T-cell (primary cell): ENCODE measurements at places on chromosomes 6 and 20. TPM values are rescaled to one million over a fixed set of nuclear protein-coding genes. Genes with fewer than 3 reads are reported as not detected.

The IPCEF1 gene
- total RNA-seq = 57.6 TPM

The FHL5 gene
- not detected for total RNA-seq

DNA sequence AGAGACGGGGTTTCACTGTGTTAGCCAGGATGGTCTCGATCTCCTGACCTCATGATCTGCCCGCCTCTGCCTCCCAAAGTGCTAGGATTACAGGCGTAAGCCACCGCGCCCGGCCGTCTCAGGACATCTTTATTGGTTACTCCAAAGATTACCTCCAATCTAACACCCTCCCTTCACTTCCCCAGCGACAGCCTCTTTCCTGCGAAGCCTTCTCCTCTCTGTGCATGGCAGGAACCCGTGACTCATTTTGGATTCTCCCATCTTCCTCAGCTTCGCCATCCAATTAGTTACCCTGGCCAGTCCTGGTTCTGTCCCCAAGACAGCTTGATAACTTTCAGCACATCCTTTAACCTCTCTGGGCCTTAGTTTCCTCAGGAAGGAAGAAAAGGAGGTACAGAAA lies 51.3 kb upstream of the TOX2 start:
- DNase-seq = no peak

The IMPG1 gene
- total RNA-seq = not detected

The TDRD6 gene
- total RNA-seq = not detected

- DNase-seq = no peak
Measured at GRCh38 chr6:2036710-2037023, 208.7 kb downstream of the GMDS start.

- peak; percentile 22 for DNase-seq
Measured at GRCh38 chr6:90458353-90459224, 128.3 kb downstream of the MAP3K7 start.

DNA sequence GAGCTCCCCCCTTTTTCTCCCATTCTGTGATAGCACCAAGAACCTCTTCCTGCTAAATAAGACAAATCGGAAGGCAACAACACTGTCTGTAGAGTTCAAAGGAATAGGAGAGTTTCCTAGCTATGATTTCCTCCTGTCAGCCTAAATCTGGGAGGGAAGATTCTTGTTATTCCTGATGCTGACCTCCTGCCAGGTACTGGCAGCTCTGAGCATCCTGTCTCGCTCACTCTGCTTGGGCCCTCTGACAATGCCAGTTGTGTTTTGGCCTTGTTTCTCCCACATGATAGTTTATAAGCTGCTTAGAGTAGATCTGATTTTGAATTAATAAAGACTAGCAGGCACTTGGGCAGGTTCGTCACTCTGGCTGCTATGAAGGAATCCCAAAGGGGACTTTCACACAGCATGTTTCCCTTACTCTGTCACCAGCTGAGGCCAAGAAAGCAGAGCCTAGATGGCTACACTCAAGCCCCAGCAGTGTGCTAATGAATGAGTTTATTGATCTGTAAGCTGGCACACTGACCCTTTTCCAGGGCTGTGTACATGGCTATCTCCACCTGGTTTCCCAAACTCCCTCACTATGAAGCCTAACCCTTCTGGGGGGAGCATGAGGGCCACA lies 52.3 kb downstream of the UQCC1 start:
- DNase-seq = no peak

DNA sequence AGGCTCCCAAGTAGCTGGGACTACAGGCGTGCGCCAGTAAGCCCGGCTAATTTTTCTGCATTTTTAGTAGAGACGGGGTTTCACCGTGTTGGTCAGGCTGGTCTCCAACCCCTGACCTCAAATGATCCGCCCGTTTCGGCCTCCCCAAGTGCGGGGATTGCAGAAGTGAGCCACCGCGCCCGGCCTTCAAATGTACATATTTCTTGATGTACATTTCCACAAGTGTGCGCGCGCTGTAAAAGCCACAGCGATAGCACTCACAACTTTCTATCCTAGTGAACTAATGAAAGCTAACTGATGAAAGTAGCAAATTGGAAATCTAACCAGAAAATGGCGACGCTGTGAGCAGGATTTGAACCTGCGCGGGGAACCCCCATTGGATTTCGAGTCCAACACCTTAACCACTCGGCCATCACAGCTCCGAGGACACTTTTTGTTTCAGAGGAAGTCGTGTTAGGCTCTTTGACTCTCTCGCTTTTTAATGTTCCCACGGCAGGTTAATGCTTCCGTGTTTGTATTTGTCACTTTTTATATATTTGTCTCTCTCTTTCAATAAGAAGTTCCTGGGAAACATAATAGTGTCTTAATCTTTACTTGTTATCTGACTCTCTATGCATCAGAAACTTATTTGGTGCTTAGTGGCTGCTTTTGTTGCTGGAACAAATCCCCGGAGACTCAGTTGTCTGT lies 199.4 kb upstream of the ZNF184 start:
- DNase-seq = no peak

GRCh38 chr6:33840048-33840926 lies 36.5 kb upstream of the MLN start:
- no peak for DNase-seq

DNA sequence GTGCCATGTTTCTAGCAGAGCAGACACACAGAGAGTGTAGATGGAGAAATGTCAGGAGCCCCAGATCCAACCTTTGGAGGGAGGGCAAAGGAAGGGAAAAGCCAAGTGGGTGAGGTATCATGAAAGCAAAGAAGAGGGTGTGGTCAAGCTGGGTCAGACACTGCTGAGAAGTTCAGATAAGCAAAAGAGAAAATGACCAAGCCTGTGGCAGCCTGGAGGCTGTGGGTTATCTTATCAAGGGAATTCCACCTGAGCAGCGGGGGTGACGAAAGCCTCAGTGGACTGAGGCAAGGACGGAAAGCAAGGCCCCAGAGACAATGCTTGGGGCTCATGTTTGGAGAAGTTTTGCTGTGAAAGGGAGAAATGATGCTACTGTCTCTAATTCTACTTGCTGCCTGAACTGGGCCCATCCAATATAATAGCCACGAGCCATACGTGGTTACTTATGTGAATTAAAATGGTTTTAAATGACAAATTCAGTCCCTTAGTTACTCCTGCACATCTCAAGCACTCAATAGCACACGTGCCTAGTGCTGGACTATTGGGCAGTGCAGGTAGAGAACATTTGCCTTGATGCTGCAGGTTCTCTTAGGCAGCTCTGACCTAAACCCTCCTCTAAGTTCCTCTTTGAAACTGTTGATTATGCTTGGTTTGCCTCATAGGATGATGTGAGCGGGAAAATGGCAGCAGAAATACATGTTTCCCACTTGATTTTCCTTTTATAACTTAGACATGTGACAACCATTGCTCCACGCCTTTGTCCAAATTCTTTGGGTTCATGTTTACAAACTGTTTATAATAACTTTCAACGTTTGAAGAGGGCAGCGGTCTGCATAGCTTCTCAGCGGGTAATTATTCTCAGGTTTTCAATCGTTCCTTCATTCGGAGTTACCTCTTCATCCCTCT lies 63.7 kb downstream of the SLC22A23 start:
- no peak for DNase-seq

DNA sequence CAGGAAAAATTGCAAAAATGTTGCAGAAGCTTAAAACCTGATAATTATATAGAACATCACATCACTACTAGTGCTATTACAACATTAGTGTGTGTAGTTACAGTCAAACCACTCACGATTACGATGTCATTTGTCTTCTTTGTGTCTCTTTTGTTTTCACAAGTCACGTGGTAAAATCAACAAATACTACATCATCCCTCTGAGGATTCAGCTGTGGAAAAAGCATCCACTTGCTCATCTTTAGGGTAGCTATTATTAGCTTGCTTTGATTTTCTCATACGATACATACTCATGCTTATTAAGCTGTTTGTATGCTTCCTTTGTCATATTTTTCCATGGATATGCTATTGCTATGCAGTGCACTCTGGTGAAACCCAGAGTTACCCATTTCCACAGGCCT lies 22.2 kb upstream of the ATXN1 start:
- DNase-seq = no peak

GRCh38 chr6:157479464-157480303 lies 98.7 kb downstream of the ZDHHC14 start:
- no peak for DNase-seq

DNA sequence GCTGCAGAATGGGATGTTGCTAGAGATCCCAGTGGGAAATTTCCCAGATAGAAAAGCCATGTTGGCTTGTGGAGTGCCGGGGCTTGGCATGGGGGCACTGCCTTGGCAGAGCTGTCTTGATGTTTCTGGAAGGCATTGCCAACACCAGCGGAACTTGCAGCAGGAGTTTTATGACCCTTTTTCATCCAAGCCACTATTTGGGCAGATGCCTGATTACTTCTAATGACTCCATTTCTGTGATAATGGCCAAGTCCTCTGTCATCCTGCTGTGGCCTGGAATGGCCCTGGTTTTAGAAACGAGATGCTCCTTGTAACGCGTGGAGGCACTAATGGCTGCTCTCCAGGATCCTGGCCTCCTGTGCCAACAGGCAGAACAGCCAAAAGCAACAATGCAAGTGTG lies 229.0 kb downstream of the ZNF217 start:
- DNase-seq = no peak

The TAPBP gene
- total RNA-seq = 254 TPM

DNA sequence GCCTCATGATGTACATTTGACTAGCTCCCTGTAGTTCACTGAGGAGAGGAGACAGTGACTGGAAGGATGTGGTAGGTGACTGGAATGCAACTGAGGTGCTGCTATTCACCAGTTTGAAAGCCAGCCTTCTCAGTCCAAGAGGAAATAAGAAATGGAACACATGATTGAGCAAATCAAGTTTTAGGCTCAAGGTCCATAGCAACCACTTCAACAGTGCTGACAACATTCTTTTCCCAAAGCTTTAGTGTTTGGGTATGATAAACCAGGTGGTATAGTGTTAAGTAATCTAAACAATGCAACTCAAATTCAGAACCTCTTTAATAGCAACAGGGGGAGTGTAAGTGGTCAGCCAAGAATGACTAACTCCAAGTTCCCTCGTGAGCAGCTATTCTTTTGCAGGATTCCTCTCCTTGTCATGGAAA lies 9.2 kb downstream of the ZHX3 start:
- no peak for DNase-seq

DNA sequence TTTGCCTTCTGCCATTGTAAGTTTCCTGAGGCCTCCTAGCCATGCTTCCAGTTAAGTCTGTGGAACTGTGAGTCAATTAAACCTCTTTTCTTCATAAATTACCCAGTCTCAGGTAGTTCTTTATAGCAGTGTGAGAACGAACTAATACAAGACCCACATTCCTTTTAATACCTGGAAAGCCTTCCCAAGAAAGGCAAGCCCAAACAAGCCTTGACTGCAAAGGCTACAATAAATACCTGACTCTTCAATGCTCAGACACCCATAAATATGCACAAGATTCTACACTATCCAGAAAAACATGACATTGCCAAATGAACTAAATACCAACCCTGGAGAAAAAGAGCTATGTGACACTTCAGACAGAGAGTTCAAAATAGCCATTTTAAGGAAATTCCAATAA lies 338.8 kb downstream of the HAO1 start:
- no peak for DNase-seq

GRCh38 chr6:82484737-82485626 lies 121.4 kb downstream of the TPBG start:
- DNase-seq = no peak

DNA sequence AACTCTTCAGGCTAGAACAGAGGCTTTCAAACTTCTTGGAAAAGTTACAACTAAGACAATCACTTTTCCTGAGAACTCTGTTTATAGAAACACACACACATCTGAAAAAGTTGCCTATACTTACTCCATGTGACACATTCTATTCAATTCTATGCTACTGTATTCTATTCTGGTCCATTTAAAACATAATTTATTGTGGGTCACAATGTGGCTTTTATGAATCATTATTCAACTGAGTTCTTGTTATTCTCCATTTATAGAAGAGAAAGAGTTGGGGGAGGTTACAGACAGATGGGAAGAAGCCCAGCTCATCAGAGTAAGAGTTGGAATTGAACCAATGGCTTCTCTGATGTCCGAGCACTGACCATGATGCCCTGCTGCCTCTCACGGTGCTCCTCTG lies 21.6 kb upstream of the BCAS1 start:
- DNase-seq = no peak

The GSTA4 gene
- 0.85 TPM for total RNA-seq

The MYH7B gene
- total RNA-seq = 0.48 TPM

- DNase-seq = no peak
Measured at GRCh38 chr6:72321788-72322187, 300.1 kb upstream of the KCNQ5 start.

- peak; percentile 64 for DNase-seq
Measured at GRCh38 chr6:32852844-32853540, 512 bp downstream of the TAP1 start.

DNA sequence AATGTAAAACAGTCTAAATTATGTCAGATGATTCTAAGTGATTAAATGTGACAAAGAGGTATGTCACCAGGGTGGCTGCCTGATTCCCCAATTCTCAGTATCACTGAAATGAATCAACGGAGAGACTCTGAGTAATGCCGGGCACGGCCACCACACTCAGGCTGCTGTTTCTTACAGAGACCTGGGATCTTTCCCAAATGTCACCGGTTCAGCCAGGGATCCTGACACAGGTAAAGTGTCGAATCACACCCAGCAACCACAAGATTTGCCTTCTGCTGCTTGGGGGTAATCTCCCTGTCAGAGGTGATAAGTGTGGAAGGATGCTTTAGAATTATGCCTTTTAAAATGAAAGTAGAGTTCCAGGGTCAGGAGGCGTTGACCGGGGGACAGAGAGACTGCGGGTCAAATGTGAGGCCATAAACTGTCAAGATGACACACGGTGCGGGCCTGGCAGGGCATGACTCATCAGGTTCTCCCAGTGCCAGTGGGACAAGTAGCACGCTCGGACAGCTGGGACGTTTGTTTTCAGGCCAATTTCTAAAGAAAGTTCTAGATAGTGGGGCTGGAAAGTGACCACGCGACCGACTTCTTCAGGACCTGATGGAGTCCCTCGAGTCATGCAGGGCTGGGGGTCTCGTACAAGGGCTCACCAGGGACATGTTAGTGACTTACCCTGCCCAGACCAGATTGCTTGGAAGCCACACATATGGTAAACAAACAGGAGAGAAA lies 48.9 kb downstream of the PRDM1 start:
- no peak for DNase-seq

The WFDC5 gene
- not detected for total RNA-seq

The TXLNB gene
- total RNA-seq = 0.70 TPM

- peak; percentile 9 for DNase-seq
Measured at GRCh38 chr6:52815167-52816092, 11.8 kb upstream of the GSTA1 start.

DNA sequence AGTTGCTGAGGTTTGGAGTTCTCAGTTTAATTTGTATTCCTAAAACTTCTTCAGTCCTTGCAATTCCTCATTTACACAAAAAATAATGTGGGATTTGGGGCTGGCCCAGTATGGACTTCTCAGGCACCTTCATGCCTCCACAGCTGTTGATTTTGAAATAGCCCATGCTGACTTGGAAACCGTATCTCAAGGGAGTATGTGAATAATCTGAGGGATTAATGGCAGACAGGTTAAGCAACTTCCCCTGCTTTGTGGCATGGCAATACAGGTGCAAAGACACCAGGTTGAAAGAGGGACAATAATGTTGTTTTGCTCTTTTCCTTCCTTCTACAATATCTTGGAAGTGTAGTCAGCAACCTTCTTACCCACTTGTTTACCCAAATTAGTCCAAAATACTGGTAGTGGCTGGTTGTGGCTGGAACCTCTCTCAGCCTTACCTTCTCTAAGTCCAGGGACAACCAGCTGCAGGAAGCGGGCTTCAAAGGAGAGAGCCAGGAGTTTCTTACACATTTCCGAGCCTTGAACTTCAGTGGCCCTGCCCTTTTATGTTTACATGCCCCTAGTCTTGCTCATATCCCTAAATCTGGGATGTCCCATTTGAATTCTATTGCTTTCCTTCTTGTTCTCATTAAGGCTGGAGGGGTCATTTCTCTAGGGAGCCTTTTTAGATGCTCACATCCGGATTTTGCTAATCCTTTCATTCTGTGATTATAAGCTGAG lies 44.1 kb upstream of the ADGRF1 start:
- no peak for DNase-seq

The PAK5 gene
- not detected for total RNA-seq
